ENCODE measurements at places on chromosomes 7 and 10. TPM values are rescaled to one million over a fixed set of nuclear protein-coding genes. Genes with fewer than 3 reads are reported as not detected.
A peak's percentile ranks its signal among the peaks of the same experiment; 100 is the strongest.

Gene AFAP1L2
- 28.1 TPM for total RNA-seq

Gene FZD1
- 6.8 TPM for total RNA-seq

Gene LRRC4
- 4.5 TPM for total RNA-seq

Gene NPVF
- total RNA-seq: not detected

Gene ALOX5
- total RNA-seq: 1.8 TPM

DNA sequence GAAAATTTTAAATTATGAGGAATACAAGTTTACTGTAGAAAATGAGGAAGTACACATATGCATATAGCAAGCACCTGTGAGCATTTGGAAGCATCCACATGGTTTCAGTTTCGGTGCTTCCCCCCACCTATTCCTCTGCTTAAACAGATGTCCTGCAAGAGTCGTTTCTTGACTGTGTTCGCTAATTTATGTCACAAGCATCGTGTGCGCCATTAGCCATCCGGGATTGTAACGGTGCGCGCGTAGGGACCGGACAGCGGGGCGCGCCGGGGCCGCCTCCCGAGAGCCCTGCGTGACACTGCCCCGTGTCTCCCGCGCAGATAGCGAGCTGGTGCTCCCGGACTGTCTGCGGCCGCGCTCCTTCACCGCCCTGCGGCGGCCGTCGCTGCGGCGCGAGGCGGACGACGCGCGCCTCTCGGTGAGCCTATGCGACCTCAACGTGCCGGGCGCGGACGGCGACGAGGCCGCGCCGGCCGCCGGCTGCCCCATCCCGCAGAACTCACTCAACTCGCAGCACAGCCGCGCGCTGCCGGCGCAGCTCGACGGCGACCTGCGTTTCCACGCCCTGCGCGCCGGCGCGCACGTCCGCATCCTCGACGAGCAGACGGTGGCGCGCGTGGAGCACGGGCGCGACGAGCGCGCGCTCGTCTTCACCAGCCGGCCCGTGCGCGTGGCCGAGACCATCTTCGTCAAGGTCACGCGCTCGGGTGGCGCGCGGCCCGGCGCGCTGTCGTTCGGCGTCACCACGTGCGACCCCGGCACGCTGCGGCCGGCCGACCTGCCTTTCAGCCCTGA, 90.9 kb downstream of the NEURL1 start:
- H3K36me3 ChIP-seq: no peaks in the 10 kb centered on the region
- H3K27me3 ChIP-seq: peaks cover 52% of the 10 kb centered on the region
- H3K4me3 ChIP-seq: peak overlapping the region; percentile 42
- no peak overlapping the region for H3K27ac ChIP-seq

GRCh38 chr7:40922316-40922670, 780.6 kb downstream of the INHBA start:
- no peaks in the 10 kb centered on the region for H3K27me3 ChIP-seq
- H3K4me1 ChIP-seq: peaks cover 14% of the 10 kb centered on the region
- peak; percentile 77 for DNase-seq
- H3K36me3 ChIP-seq: no peaks in the 10 kb centered on the region
- H3K27ac ChIP-seq: no peak overlapping the region
- no peak overlapping the region for H3K4me3 ChIP-seq

DNA sequence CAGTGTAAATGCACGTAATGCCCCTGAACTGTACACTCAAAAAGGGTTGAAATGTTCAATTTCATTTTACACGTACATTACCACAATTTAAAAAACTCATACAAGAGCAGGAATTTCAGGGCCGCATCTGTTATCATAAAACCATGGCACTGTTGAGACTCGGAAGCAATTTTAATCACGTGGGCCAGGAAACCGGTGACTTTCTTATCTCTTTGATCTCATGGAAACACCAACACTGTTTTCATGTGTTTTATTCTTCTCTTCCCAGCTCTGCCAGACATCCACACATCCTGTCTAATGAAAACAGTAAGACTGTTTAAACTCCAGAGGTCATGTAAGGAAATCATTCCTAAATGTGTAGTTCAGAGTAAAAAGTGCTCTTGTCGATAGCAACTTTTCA, 35.9 kb downstream of the PTPRE start:
- no peak overlapping the region for H3K27ac ChIP-seq
- DNase-seq: no peak
- no peak overlapping the region for H3K4me3 ChIP-seq
- H3K36me3 ChIP-seq: no peaks in the 10 kb centered on the region

- no peak overlapping the region for H3K4me3 ChIP-seq
- DNase-seq: no peak
- H3K27me3 ChIP-seq: no peaks in the 10 kb centered on the region
- no peaks in the 10 kb centered on the region for H3K4me1 ChIP-seq
These were observed 9.9 kb downstream of the SLC25A13 start for GRCh38 chr7:96311967-96312366.

GRCh38 chr10:60271319-60272040, 118.2 kb downstream of the ANK3 start:
- no peak for DNase-seq
- H3K4me1 ChIP-seq: no peaks in the 10 kb centered on the region
- H3K4me3 ChIP-seq: no peak overlapping the region
- no peaks in the 10 kb centered on the region for H3K27me3 ChIP-seq
- H3K36me3 ChIP-seq: no peaks in the 10 kb centered on the region

GRCh38 chr10:35995485-35995884, 353.4 kb upstream of the FZD8 start:
- no peak overlapping the region for H3K4me3 ChIP-seq
- DNase-seq: no peak
- H3K27me3 ChIP-seq: no peaks in the 10 kb centered on the region
- no peaks in the 10 kb centered on the region for H3K36me3 ChIP-seq
- H3K27ac ChIP-seq: no peak overlapping the region
- no peaks in the 10 kb centered on the region for H3K4me1 ChIP-seq

GRCh38 chr7:44772867-44773266, 23.6 kb upstream of the PPIA start:
- peaks cover 21% of the 10 kb centered on the region for H3K4me1 ChIP-seq
- H3K4me3 ChIP-seq: no peak overlapping the region
- no peaks in the 10 kb centered on the region for H3K27me3 ChIP-seq
- H3K27ac ChIP-seq: no peak overlapping the region

DNA sequence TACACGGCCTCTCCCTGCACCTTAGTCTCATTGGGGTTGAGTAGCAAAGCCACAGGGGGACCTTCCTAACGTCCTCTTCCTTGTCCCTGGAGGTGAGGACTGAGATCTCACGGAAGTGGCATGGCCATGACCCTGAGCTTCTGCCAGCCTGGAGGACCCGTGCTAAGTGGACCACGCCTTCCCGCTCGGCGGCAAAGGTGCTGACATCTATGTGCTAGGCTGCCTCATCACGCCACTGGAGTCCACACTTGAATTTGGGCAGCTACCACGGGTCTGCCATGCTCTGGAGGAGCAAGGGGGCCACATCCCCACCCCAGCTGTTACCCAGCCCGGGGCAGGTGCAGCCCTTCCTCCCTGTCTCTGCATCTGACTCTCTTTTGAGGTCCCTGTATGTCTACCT, 15.3 kb downstream of the GHRHR start:
- no peaks in the 10 kb centered on the region for H3K4me1 ChIP-seq
- no peak for DNase-seq
- peaks cover 42% of the 10 kb centered on the region for H3K27me3 ChIP-seq
- H3K36me3 ChIP-seq: no peaks in the 10 kb centered on the region
- H3K27ac ChIP-seq: no peak overlapping the region
- H3K4me3 ChIP-seq: no peak overlapping the region

DNA sequence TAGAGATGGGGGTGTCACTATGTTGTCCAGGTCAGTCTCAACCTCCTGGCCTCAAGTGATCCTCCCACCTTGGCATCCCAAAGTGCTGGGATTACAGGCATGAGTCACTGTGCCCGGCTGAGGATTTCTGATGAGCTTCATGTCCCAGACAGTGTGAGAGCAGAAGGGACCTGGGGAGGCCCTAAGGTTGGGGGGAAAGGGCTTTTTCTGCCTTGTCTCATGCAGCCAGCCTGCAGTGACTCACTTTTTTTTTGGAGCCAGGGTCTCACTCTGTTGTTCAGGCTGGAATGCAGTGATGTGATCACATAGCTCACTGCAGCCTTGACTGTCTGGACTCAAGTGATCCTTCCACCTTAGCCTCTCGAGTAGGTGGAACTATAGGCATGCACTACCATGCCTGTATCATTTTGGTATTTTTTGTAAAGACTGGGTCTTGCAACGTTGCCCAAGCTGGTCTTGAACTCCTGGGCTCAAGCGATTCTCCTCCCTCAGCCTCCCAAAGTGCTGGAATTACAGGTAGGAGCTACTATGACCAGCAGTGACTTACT, 14.6 kb downstream of the COL26A1 start:
- H3K4me1 ChIP-seq: peaks cover 3% of the 10 kb centered on the region
- H3K27ac ChIP-seq: no peak overlapping the region
- no peak for DNase-seq
- H3K27me3 ChIP-seq: peaks cover 21% of the 10 kb centered on the region

DNA sequence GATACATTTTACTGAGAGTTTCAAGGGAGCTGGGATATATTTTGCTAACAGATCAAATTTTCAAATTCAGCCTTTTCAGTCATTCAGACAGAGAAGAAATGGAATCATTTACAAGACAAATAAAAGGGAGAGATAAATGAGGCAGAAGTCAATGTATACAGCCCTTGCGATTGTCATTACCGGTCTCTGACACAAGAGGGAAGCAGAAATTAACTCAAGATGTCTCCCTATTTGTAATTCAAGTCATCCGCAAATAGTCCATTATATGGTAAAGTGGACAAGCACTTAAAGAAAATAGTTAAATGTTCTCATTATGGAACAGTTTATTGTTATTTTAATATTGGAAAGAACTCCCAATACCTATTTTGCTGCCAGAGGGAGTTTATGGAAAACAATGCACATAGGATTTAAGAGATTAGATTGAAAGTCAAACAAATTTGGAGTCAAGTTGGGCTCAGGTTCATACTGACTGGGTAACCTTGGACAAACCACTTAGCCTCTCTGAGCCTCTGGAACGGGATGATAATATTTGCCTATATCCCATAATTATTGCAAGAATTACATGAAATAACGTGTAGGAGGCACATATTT, 89.3 kb upstream of the PRKCQ start:
- H3K4me3 ChIP-seq: no peak overlapping the region
- no peaks in the 10 kb centered on the region for H3K36me3 ChIP-seq
- H3K27ac ChIP-seq: no peak overlapping the region
- H3K4me1 ChIP-seq: no peaks in the 10 kb centered on the region
- H3K27me3 ChIP-seq: peaks cover 6% of the 10 kb centered on the region
- peak; percentile 33 for DNase-seq

DNA sequence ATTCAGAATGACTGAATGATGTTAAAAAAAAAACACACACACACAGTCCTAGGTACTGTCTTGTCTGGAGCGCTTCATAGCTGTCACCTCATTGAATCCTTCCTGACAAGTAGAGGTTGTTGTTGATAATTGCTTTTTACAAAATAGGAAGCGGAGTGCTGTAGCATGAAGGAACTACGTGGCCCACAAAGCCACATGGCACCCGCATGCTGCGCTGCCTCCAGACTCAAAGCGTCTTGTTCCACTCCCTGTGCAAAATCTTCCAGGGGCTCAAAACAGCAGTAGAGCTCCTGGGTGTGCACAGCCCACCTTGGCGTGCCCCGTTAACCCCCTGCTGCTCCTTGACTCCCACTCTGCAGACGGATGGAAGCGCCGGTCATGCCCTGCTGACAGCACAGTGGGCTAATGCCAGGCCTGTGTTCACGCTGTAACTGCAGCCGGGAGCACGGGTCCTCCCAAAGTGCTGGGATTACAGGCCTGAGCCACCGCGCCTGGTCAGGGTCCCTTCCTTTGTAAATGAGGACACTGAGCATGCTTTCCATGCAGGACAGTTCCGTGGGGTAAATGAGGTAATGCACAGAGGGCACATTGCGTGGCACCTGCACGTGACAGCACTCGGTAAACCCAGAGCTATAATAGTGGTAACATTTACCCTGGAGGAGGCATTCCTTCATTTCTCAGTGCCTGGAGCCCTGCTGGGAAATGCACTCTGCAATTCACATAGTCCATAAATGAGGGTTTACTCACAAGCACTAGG, 91.1 kb upstream of the GNA12 start:
- H3K36me3 ChIP-seq: no peaks in the 10 kb centered on the region
- H3K4me1 ChIP-seq: peaks cover 4% of the 10 kb centered on the region
- no peak overlapping the region for H3K4me3 ChIP-seq
- H3K27ac ChIP-seq: no peak overlapping the region

- peak within 1 kb of the TSS; percentile 63 for H3K4me3 ChIP-seq
- H3K4me1 ChIP-seq: peaks cover 12% of the 10 kb centered on the region
- peak; percentile 44 for DNase-seq
- no peaks in the 10 kb centered on the region for H3K27me3 ChIP-seq
These were observed at the start of gene AIFM2 for GRCh38 chr10:70132098-70133029. Gene AIFM2 (minus strand): TSS chr10:70132825. CDS start chr10:70124084, 8,741 bp downstream.

DNA sequence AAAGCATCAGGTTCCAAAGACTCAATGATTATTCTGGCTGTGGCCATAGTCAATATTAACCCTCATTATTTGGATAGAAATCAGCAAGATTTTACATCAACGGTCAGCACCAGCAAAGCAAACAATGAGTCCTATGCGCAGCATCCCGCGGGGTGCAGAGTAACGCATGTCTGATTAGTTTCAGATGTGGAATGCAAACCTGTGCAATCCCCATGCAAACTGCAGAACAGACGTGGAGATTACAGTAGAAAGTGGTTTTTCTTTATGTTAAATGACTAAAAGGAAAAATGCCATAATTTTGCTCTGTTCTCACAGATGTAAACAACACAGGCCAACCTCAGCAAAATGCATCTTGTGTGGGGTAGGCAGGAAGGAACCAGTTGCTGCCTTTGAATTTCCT, 258.1 kb upstream of the GRB10 start:
- H3K4me1 ChIP-seq: peaks cover 14% of the 10 kb centered on the region
- H3K27ac ChIP-seq: no peak overlapping the region
- H3K4me3 ChIP-seq: no peak overlapping the region
- no peaks in the 10 kb centered on the region for H3K36me3 ChIP-seq

DNA sequence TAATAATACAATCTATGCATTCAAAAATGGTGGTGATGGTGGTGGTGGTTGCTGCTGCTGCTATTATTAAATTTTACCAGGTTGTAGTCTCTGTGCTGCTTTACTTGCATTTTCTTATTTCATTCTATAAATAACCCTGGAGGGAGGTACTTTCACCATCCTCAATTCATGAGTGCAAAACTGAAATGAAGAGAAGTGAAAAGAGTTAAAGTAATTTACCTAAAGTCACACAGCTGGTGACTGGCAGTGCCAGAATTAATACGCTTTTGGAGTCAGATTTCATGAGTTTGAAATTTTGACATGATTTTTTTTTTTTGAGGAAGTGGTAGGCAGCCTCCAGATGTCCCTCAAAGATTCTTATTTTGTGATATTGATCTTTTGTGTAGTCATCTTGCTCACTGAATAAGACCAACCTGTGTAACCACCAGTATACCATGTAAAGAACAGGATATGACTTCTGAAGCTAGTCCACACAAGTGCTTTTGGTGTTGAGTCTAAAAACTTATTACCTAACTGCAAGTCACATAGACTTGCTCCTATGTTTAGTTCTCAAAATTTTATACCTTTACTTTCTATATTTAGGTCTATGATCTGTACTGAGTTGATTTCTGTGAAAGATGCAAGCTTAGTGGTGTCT, 218.8 kb downstream of the ZWINT start:
- H3K27me3 ChIP-seq: no peaks in the 10 kb centered on the region
- no peaks in the 10 kb centered on the region for H3K4me1 ChIP-seq
- no peak overlapping the region for H3K4me3 ChIP-seq
- H3K27ac ChIP-seq: no peak overlapping the region

GRCh38 chr7:30163231-30163894, 28.6 kb downstream of the MTURN start:
- peaks cover 25% of the 10 kb centered on the region for H3K4me1 ChIP-seq
- H3K36me3 ChIP-seq: no peaks in the 10 kb centered on the region
- peak overlapping the region; percentile 51 for H3K27ac ChIP-seq
- H3K27me3 ChIP-seq: no peaks in the 10 kb centered on the region

- H3K4me3 ChIP-seq: no peak overlapping the region
- no peaks in the 10 kb centered on the region for H3K4me1 ChIP-seq
- H3K27me3 ChIP-seq: no peaks in the 10 kb centered on the region
- H3K36me3 ChIP-seq: no peaks in the 10 kb centered on the region
These were observed 140.3 kb downstream of the FOXP2 start for GRCh38 chr7:114554781-114555537.

- no peak overlapping the region for H3K4me3 ChIP-seq
- H3K36me3 ChIP-seq: no peaks in the 10 kb centered on the region
- H3K4me1 ChIP-seq: no peaks in the 10 kb centered on the region
These were observed 5.5 kb downstream of the GIMAP7 start for GRCh38 chr7:150520145-150520544.
